HFFc6 (cell line): ENCODE measurements at places on chromosomes 4 and X. TPM values are rescaled to one million over a fixed set of nuclear protein-coding genes. Genes with fewer than 3 reads are reported as not detected.

DNA sequence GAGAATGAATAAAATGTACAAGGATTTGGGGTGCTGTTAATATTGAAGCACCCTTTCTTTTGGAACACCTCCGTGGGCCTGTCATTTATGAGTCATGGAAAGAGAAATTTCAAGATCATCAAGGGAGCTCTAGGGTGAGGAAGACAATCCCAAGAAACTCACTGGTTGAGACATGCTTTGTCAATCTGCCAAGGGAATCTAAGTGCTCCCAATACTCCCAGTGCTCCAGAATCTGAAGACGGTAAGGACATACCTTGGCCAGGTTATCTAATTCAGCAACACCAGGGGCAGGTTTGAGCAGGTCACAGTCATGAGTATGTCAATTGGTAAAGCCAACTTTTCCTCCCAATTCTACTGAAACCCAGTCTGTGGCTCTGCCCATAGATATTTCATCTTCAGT is 556.4 kb upstream of the CPEB2 start:
- DNase-seq = no peak

- DNase-seq = no peak
These were observed 822.0 kb upstream of the SLIT2 start for GRCh38 chr4:19429684-19430083.

DNA sequence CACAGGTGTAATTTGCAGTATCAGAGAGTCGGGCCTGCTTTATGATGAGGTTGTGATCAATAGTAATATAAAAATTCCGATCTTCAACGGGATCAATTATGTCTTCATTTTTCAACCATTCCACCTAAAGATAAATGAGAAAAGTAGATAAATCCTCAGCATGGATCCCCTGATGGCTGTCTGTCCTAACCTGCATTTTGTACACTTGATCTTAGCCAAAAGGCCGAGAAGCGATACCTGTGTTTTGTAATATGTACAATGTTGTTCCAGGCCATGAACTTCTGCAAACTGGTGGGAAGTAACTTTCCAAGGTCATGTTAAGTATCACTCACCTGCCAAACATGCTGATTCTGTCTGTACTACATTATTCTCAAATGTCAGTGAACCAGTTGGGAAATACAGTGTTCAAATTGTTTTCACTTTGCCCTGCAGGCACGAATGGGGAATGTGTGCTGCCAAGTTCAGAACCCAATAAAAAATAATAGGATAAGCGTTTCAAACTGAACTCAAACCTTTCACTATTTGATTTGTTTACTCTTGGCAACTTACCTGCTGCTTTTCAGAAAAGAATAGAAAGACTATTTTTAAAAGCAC is 298.1 kb downstream of the UNC5C start:
- no peak for DNase-seq

Gene CYSLTR1
- not detected in 3 replicates for total RNA-seq

GRCh38 chr4:6221851-6222760 is 21.8 kb upstream of the JAKMIP1 start:
- no peak for DNase-seq

Gene CYP2U1
- 20.1 to 24.3 TPM (median 21.1 TPM) in 3 replicates for total RNA-seq

Gene CCNB3
- 0.08 to 0.23 TPM (median 0.19 TPM) in 3 replicates for total RNA-seq

DNA sequence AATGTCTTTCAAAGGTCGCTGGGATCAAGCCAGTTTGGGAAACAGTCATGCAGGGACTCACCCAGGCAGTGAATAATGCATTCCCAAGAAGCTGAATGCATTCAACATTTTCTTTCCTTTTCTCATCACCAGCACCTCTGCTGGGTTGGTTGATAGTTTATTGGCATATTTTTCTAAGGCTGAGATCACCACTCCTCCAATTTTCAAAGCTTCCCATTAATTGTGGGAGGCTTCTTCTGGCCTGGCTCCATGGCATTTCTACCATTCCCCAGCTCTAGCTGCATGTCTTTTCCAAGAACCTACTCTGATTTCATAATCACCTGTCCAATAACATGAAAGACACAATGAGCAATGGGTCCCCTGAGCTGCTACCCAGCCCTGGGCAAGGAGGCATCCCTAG is 35.8 kb downstream of the CHRDL1 start:
- DNase-seq = peak; percentile 83

- no peak for DNase-seq
These were observed 2.1 kb downstream of the PNMA6F start for GRCh38 chrX:153319295-153320046.

Gene TMPRSS11A
- total RNA-seq = not detected in 2 replicates

Gene DRP2
- total RNA-seq = 0.25 to 0.39 TPM (median 0.36 TPM) in 3 replicates

Gene IL1RAPL1
- 0.06 TPM in 1 of 3 replicates, not detected in the others for total RNA-seq

DNA sequence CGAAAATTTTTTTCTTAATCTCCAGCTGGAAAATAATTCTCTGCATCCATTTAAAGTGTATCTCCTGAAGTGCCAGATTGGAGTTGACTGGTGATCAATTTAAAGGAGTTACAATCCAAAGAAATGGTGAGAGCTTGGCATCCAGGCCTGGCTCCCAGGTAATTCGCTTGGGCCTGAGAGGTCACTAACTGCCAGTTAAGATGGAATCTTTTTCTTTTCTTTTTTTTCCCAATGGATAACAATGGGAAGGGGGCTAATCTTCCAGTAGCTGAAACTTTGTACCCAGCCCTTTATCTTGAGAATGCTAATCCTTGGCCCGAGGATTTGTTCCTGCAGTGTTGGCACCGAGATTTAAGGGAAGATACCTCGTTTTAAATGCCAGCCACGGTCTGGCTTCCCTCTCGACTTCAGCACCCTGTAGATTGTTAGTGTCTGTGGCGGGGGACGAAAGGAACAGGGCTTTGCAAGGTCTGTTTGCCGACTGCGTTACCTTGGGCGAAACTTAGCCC is 13.3 kb upstream of the PITX2 start:
- DNase-seq = no peak

DNA sequence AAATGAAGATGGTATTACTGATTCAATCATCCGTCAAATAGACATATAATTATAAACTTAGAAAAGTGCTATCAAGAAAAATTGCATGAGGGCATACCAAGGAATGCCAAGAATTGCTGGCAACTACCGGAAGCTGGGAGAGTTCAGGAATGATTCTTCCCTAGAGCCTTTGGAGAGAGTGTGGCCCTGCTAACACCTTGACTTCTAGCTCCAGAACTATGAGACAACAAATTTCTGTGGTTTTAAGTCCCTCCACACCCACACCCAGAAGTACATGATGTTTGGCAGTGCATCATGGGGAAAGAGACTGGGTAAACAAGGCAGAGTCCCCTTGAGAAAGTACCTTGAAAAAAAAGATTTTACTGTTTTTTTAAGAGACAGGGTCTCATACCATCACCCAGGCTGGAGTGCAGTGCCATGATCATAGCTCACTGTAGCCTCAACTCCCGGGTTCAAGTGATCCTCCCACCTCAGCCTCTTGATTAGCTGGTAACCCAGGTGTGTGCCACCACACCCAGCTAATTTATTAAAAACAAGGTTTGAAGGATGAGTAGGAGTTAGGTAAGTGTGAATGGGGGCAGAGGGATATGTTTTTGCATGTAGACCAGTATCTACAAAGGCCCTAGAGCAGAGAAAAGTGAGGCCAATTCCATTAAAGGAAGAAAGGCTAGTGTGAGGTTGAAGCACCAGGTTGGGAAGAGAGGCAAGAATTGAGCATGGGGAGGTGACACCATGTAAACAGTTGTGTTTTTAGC is 53.1 kb downstream of the GSX2 start:
- peak; percentile 55 for DNase-seq

DNA sequence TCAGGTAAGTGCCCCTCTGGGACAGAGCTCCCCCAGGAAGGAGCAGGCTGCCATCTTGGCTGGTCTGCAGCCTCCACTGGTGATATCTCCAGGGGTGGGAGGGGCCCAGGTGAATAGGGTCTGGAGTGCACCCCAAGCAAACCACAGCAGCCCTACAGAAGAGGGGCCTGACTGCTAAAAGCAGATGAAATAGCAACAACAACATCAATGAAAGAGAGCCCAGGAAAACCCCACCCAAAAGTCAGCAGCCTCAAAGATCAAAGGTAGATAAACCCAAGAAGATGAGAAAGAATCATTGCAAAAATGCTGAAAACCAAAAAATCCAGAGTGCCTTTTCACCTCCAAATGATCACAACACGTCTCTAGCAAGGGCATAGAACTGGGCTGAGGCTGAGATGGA is 92.5 kb upstream of the PAGE3 start:
- no peak for DNase-seq

GRCh38 chr4:118992149-118992548 is 103.5 kb downstream of the SYNPO2 start:
- no peak for DNase-seq

DNA sequence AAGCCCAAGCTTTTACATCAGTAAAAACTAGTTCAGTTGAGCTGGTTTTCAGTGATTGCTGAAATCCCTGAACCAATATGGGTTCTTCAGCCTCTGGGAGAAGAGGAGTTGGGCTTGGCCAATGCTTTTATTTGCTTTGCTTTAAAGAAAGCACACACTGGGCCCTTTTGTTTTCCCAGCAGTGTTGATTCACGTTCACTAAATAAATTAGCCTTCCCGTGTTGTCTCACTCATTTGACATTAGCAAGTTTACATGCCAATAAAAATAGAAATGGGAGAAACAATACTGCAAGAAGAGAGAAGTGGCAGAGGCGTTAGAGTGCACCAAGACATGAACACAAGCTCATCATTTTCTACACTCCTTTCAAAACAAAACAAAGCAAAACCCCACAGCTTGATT is 136.2 kb downstream of the SHROOM3 start:
- no peak for DNase-seq

DNA sequence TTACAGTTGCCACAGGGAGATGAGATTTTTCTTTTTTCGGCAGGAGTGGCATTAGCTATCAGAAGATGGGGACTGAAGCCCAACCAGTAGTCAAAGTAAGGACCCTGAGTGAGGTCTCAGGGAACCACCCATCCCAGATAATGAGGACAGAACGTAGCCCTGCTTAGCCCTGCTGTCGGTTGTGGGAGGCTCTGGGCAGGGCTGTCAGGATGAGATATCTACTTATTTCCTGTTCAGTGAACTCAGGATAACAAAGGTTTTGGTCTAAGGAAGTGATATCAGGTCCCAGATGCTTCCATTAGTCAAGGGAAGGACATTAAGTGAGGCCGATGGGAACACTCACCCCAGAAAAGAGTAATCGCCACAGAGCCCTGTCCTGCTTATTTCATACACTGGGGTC is 2.3 kb downstream of the MAGEB16 start:
- DNase-seq = no peak

GRCh38 chr4:88809101-88809500 is 111.5 kb upstream of the NAP1L5 start:
- no peak for DNase-seq

- no peak for DNase-seq
These were observed 276.1 kb downstream of the PPP3CA start for GRCh38 chr4:101071241-101071640.

Gene F11
- not detected in 3 replicates for total RNA-seq

- DNase-seq = no peak
These were observed 136.8 kb downstream of the KIT start for GRCh38 chr4:54794579-54794978.

DNA sequence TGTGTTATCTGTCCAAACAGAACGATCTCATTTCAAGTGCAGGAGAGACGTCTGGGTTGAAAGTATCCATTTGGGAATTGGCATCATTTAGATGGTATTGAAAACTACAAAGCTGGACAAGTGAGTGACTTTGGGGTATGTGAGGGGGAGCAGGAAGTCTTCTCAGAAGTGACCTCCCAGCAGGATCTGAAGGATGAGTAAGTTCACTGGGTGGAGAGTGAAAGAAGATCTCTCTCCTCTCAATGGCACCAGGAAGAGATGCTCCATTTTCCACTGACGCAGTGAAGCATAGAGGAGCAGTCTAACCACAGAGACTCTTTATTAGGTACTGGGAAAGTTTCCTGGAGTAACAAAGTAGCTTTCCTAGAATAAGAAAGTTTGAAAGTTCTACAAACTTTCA is 161.0 kb downstream of the CPE start:
- no peak for DNase-seq

Gene ATOH1
- not detected in 2 replicates for total RNA-seq
